GM23338 (cell line): ENCODE measurements at places on chromosomes 11 and 22. TPM values are rescaled to one million over a fixed set of nuclear protein-coding genes. Genes with fewer than 3 reads are reported as not detected.
A peak's percentile ranks its signal among the peaks of the same experiment; 100 is the strongest.

GRCh38 chr11:73177380-73177777, 35.3 kb upstream of the FCHSD2 start:
- DNase-seq = no peak

DNA sequence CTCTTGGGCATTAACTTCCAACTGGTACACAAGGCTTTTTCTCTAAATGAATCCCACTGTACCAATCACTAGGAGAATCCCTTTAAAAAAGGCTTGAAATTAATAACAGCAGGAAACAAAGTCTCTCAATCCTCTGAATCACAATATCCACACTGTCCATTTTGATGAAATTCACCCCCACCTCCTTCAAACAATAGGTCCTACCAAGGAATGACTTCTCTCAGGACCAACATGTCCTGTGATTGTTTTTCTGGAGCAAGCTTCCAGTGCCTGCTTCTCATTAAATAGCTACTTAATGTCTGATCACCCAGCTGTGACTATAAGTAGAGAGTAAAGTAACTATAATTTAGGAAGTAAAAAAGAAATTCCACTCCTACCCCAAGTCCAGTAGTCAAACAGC, 13.1 kb downstream of the NUMA1 start:
- no peak for DNase-seq

DNA sequence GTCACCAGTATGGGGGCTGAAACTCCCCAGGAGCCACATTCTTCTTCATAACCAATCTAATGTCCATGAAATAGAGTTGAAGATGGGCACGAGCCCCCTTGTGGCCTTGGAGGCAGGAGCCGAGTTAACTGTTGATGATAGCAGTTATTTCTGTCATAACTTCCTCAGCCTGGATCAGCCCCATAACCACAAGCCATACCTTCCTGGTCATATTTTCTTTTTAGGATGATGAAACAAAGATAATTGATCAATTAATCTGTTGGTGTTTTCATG, 65.0 kb upstream of the TTC12 start:
- peak; percentile 33 for DNase-seq

DNA sequence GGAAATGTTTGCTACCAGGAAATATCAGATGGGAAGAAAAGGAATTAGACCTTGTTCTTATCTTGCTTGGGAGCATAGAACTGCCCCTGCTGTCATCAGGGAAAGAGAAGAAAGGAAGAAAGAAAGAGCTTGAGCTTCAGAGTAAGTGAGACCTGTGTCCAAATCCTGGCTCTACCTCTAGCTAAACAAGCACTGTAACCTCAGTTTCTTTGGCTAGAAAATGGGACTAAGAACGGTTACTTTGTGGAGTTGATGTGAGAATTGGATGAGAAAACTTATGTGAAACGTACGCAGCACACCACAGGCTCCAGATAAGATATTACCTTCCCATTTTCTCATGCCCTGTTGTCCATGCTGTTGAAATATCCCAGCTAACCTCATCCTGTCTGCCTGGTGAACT, 57.1 kb upstream of the CREB3L1 start:
- no peak for DNase-seq

- no peak for DNase-seq
These were observed 121.5 kb downstream of the RRAS2 start for GRCh38 chr11:14237444-14237961.

BDNF gene
- 5.1 and 6.8 TPM in 2 replicates for total RNA-seq

- no peak for DNase-seq
These were observed 112.3 kb downstream of the TMPRSS5 start for GRCh38 chr11:113593698-113594308.

DNA sequence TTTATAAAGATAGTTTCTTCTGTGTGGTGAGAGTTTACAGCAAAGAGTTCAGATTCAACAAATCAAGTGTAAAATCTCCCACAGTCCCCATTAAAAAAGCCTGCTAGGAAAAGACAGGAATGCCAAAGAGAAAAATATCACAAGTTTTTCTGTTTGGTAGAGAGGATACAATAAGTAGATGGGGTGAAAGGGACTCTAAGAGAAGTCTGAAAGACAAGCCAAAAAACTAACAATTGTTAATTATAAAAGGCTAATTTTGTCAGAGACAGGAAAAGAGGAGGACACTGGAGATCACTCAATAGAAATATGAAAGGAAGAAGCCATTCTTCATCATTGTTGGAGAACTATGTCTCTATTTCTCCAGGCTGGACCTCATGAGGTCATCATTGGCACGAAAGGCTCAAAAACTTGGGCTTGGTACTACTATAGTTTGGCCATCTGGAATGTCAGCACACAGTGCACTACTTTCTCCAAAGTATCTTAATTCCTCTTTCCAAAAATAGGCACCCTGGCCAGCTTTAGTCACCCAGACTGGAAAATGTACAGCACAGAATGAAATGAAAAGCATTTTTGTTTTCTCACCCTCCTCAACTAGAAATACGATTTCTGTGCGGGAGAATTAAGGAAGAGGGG, 531 bp upstream of the SOX6 start:
- no peak for DNase-seq

SCN3B gene
- total RNA-seq = 1.7 and 2.2 TPM in 2 replicates

OR51B4 gene
- total RNA-seq = not detected in 2 replicates

TRIM29 gene
- total RNA-seq = 0.16 and 0.28 TPM in 2 replicates

OR5B21 gene
- total RNA-seq = not detected in 2 replicates

DNA sequence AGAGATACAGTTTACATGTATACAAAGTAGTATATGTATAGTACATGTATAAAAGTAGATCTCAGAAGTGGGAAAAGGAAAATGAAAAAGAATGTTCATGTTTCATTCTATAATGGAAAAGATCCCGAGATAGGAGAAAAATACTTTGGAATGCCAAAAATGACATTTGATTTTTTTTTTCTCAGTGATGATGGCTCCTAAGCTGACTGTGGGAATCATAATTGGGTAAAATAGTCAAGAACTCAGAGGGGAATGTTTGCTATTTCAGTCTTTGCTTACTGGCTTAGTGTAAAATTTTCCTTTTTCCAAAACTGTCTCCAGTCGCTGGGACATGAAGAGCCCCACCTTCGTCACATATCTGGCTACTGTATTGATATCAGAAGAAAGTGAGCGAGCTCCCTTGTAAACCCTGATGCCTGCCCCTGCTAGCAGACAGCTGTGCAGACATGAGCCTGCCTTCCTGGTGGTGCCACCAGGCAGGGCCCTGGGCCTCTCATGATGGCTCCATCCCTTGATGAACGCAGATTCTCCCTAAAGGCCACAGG, 944.6 kb downstream of the NTM start:
- DNase-seq = no peak

GRCh38 chr11:106421676-106422292, 344.3 kb downstream of the AASDHPPT start:
- peak; percentile 43 for DNase-seq

DNA sequence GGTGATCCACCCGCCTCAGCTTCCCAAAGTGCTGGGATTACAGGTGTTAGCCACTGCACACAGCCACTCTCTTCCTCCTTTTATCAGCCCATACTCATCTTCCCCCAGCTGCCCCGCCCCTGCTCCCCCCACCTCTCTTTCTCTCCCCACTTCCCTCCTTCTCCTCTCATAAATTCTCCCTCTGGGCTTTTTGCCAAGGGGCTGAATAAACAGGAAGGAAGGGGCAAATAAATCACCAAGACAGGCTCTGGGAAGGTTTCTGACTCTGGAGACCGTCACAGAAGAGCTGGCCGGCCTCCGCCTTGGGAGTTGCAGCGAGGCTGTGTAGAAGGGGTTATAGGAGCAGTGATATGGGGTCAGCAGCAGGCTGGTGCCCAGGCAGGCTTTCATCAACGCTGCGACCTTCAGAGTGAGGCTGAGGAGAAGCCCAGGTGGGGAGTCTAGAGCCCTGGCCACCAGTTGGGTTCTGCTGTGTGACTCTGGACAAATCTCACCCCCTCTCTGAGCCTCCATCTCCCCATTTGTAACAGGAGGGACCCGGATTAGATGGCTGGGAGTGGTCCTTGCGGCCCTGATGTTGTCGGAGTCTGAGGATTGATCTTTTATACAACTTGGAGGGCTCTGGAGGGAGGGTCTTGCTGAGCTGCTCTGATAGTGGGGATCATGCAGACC, 62.6 kb upstream of the RASD2 start:
- no peak for DNase-seq
